ENCODE measurements at places on chromosomes 2 and 18. TPM values are rescaled to one million over a fixed set of nuclear protein-coding genes. Genes with fewer than 3 reads are reported as not detected.

DNA sequence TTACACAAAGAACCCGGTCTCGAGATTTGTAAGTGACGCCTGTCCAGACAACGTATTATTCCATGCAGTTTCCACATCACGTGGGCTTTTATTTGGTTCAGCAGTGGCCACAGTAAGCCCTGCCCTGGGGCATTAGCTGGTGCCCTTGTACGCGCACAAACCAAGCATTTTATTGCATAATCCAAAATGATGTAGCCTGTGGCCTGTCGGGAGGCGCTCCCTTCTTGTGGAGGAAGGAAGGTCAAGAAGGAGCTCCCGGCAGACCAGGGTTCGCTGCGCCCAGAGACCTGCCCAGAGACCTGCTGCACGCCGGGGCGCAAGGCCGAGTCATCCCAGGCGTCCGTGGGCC is 179.6 kb upstream of the ALKAL2 start:
- no peak for DNase-seq

The NTSR2 gene
- total RNA-seq, result not detected

The FAM237A gene
- total RNA-seq, result not detected

GRCh38 chr18:24128700-24129099 is 10.2 kb upstream of the CABYR start:
- no peak for DNase-seq

The LOXHD1 gene
- 0.07 TPM for total RNA-seq

GRCh38 chr2:23713351-23713750 is 213.6 kb downstream of the ATAD2B start:
- no peak for DNase-seq

DNA sequence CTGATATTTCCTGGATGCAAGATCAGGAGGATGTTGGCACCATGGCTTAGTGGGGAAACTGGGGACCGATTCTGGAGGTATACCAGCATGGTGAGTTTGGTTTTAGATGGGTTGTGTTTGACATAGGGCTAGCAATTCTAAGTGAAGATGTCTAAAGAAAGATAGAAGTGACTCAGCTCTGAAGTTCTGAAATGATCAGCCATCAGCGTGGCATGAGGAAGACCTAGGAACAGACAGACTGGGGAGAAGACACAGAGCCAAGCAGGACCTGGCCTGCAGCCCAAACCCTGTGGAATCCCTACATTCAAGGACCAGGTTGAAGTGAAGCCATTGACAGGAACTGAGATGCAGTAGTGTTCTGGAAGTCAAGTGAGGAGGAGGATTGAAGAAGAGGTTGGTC is 39.8 kb downstream of the HRH4 start:
- no peak for DNase-seq

- DNase-seq, result no peak
These were observed 163.2 kb upstream of the SLC1A4 start for GRCh38 chr2:64825831-64826491.

- DNase-seq, result no peak
These were observed 5.4 kb downstream of the RAB11FIP5 start for GRCh38 chr2:73107211-73107926.

GRCh38 chr18:76499637-76500340 is 4.7 kb upstream of the ZNF516 start:
- no peak for DNase-seq

The FKBP1B gene
- 1.4 TPM for total RNA-seq

- no peak for DNase-seq
These were observed 121.3 kb upstream of the NRXN1 start for GRCh38 chr2:51153236-51153635.

DNA sequence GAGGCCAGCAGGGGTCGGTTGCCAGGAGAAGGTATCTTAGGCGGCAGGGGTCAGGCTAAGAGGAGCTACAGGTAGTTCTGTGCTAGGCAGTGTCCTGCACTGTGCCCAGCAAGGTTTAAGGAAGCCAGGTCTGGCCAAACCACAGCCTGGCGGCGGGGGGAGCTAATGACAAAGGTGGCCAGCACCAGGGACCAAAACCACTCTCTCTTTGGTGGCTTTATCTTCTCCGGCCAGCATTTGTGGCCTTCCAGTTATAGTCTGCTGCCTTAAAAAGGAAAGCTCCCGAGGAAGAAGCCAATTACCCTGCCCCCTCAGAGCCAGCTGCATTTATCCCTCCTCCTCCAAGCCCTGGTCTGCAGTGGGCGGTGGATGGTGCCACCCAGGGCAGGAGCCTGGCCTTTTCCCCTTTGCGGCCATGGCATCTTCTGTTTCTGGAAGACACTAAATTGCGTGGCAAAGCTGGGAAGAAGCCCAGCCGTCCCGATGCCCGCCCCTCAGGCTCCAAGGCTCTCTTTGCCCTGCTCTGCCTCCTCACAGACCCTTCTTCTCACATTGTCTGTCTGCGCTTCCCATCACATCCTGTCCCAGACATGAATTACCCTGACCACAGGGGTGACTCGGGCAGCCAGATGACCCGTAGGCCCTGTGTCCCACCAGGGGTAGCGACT is 94.6 kb downstream of the EN1 start:
- no peak for DNase-seq

DNA sequence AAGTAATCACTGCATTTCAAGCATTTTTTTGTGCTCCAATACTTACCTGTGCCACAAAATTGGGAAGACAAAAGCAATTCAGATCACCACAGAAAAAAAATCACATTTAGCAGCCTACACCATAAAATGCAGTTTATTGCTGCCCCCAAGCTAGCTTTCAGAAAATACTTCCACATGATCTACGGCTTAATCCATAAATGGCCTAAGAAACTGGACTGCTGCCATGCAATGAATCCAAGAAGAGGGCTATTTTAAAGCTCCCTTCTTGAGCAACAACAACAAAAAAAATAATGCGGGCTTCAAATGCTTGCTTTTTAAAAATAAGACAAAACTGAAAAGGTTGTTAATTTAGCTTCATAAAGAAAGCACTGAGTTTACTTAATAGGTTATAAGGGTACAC is 272.3 kb downstream of the RAD51AP2 start:
- no peak for DNase-seq

GRCh38 chr2:203629699-203630098 is 76.7 kb upstream of the CD28 start:
- DNase-seq, result no peak

Data from activated CD4-positive, alpha-beta T cell treated with anti-CD3 and anti-CD28 coated beads for 36 hours (primary cell).